Activated T-cell treated with anti-CD3 and anti-CD28 coated beads, Interleukin-2, amount 50 U/mL, for 4 hours (primary cell): ENCODE measurements at places on chromosomes 6 and 20. TPM values are rescaled to one million over a fixed set of nuclear protein-coding genes. Genes with fewer than 3 reads are reported as not detected.

SRMS gene
- not detected for total RNA-seq

NHSL1 gene
- total RNA-seq: 0.71 TPM

COL9A3 gene
- 0.33 TPM for total RNA-seq

ZSCAN9 gene
- 2.0 TPM for total RNA-seq

RIPPLY2 gene
- not detected for total RNA-seq

RAET1E gene
- total RNA-seq: not detected

SLC22A2 gene
- total RNA-seq: not detected

RPRD1B gene
- total RNA-seq: 39.6 TPM
